Activated naive CD4-positive, alpha-beta T cell treated with anti-CD3 and anti-CD28 coated beads, Interleukin-2, amount 50 U/mL, for 16 hours (primary cell): ENCODE measurements at places on chromosomes 2 and 18.

DNA sequence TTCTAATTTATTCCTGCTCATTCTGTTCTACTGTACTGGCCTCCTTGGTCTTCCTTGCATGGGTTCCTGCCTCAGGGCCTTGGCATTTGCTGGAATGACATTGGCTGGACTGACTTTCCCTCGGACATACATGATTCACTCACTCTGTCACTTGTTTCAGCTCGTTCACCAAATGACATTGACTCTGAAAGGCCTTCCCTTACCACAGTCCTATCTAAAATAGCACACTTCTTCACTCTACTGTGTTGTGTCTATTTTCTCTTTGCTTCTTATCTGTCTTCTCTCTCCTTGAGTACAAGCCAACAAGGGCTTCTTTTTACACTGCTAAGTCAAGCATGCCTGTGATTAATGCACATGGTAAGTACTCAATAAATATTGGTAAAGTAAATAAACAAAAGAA is 65.6 kb downstream of the SCG2 start:
- no peak for DNase-seq

DNA sequence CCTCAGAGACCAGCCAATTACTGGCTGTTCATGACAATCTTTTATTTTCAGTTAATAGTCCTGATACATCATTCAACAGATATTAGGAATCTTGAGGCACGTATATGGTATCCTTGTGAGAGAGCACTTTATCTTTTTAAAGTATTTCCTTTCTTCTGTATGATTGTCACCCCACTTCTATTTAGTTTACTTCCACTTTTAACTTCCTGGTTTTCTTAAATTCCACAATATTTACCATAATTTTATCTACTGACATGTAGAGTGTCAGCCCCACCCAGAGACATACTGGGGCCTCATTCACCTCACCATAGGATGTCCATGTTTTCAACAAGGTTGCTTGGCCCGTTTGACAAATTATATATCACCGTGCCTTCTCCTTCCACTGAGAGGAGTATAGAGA is 182.9 kb upstream of the ID2 start:
- DNase-seq, result no peak

DNA sequence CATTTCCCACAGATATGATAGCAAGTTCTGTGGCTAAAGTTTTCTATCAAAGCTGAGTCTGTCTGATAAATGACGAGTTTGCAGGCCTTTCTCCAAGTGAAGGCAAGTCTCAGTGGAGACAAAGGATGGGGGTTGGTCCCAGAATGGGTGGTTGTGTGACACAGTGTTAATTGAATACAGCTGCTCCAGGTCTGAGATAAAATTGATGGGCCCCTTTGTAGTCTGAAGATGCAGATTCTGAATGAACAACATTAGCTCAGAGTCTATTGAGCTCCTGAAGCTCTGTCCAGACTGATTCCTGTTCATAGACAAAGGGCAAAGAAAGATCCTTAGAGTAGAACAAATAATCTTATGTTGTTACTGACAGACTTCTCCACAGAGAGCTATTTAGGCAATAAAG is 296.9 kb upstream of the CYRIA start:
- no peak for DNase-seq

DNA sequence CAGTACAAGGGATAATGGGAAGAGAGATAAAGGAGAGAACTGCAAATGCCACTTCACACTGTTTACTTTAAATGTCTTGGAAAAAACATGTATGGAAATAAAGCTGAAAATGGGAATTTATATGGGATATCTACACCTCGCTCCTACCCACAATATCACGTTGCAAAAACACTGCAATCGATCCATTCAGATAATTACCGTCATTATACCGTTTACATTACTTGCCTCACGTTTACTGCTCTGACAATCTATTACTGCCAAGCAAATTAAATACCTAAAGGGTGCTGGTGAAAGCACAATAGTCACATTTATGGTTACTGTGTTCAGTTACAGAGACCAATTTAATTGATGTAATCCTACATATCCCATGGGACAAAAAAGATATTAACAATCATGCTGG is 214.7 kb upstream of the LYPD1 start:
- DNase-seq, result no peak

- DNase-seq, result no peak
Observed at GRCh38 chr2:178238154-178238521, 43.8 kb downstream of the OSBPL6 start.

- no peak for DNase-seq
Observed at GRCh38 chr2:49845671-49846070, 691.4 kb upstream of the FSHR start.

GRCh38 chr2:216551234-216552068 is 52.8 kb downstream of the RPL37A start:
- DNase-seq, result no peak

DNA sequence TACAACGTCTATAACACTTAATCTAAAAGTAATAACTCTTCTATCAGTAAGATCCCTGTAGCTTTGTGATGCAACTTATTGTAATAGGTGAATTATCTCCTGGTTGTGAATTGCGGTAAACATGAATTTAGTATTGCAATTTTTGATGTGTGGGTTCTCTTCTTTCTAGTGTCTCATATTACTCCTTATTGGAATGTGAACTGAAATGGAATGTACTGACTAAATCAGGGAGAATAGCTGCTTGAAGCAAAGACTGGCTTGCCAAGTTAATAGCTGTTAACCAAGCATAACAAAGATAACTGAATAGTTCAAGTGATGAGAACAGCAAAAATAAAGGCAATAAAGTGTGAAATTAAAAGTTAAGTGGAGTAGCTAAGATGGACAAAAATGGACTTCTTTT is 60.5 kb upstream of the TFPI start:
- DNase-seq, result no peak

DNA sequence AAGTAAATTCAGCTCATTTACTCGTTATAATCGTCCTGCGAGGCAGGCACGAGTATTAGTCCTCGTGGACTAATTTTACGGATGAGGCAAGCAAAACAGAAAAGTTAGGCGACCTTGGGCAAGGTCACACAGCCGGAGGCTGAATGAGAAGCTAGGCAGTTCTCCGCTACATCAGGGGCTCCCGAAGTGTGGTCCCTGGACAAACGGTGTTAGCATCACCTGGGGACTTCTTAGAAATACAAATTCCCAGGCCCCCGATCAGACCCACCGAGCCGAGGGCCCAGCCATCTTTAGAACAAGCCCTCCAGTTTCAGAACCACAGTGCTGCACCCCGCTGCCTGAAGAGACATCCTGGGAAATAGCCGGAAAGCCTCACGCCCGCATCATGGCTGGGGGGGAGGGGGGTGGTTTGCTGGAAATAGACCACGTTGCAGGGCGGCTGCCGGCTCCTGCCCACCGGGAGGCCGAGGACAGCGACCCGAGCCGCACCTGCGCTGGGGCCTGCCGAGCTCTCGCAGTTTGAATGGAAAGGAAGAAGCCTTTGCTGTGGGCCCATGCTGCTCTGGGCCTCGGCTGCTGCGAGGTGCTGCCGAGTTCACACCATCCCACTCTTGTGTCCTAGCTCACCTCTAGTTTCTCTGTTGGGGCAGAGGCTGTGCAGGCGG is 72.2 kb downstream of the TFCP2L1 start:
- no peak for DNase-seq

DNA sequence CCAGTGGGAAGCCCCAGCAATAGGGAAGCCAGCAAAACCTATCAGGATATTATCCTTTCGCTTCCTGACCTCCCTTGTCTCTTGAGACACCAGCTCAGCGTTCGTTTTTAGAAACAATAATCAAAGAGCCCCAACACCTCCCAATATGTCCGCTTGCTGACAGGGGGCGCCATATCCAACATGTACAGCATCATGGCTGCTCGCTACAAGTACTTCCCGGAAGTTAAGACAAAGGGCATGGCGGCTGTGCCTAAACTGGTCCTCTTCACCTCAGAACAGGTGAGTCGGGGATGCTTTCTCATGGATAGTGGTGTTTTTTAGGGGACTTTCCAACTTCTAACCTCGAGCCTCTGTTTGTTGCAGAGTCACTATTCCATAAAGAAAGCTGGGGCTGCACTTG is 28.7 kb downstream of the GAD1 start:
- DNase-seq, result no peak

GRCh38 chr2:11625671-11626070 is 44.3 kb downstream of the NTSR2 start:
- no peak for DNase-seq

- no peak for DNase-seq
Observed at GRCh38 chr2:32745191-32745590, 117.3 kb downstream of the TTC27 start.

DNA sequence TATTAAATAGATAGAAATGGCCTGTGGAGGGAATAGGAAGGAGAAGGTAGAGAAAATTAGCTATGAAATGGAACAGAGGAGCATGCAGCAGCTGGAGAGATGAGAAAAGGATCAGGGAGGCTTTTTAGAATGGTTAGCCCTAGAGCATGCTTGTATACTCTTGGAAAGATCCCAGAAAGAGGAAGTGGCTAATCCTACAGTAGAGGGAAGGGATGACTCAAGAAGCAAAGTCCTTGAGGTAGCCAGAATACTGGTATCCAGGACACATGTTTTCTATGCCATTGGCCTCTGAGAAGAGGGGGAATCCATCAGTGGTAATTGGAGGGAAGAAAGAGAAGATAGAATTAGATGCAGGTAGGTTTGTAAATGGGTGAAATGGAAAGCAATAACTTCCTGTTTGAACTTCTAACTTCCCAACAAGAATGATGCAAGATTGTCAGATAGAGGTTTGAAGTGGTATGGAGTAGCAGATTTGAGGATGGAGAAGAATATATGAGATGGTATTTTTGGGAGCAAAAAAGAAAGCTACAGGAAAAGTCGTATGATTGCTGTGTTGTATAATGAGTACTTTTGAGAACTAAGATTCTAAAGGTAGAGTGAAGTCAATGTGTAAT is 17.1 kb upstream of the OSBPL6 start:
- DNase-seq, result no peak

DNA sequence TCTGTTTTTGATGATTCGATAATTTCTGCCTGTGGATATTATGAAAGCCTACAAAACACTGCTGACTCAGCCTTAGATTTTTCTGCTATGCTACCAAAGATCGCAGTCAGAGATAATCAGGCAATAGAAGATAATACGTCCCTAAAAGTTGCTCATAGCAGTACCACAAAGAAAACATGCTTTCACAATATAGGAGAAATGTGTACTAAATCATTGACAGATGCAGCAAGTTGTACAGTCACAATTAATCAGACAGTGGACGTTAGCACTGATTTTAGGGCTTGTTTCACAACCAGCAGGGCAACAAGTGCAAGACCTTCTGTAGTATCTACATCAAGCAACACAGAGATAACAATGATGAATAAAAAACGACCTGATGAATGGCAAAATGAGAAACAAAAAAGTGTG is 19.5 kb downstream of the RBM44 start:
- DNase-seq, result no peak

GRCh38 chr18:63676526-63677323 is 15.0 kb upstream of the SERPINB3 start:
- DNase-seq, result no peak

- no peak for DNase-seq
Observed at GRCh38 chr2:124883595-124883994, 858.5 kb downstream of the CNTNAP5 start.

DNA sequence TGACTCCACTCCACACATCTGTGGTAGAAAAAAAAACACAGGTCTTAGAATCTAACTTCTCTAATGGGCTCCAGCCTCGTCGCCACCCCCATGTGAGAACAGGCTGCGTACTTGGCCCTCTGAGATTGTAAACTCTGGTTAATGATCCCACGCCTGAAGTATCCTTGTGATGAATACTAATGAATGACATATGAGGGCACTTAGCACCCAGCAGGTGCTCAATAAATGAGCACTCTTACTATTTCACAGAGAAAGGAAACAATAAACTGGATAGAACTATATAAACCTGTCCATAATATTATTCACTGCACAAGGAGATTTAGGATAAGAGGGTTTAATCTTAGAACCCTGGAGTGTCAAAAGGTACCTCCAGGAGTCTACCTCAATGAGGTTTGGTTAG is 310.1 kb upstream of the HNRNPA3 start:
- DNase-seq, result no peak

DNA sequence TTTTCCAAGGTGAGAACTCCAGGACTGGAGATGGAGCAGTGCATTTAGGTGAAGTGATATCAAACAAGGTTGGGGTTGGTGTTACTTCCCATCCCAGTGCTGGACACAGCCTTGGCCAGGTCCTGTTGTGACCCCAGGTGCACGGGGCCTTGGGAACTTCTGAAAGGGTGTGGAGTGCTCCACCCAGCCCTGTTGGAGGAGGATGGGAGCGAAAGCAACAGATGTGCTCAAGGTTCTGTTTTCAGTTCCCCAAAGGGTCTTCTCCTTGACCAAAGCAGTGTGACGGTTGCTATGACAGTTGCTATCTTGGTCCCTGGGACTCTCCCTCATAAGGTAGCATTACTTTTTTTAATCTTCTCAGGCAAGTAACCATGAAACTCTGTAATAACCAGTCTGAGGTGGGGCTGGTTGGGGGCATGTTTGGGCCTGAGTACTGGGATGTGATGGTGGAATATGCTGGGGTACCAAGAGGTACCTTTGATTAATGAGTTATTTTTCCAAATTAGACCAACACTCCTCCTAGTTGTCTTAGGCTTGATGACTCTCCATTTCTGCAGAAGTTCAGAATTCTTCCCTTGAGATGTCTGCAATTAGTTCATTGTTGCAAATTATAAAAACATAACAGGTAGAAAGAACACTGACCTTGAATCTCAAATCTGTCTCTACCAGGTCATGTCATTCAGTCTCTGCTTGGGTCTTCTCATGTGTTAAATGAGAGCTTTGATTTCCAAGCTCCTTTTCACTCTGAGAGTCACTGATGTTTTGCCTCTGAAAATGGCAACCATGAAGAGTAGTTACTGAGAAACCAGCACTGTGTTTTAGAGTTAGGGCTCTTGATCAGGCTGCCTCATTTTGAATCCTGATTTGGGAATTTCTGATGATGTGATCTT is 154.5 kb downstream of the RPIA start:
- DNase-seq, result no peak

GRCh38 chr2:63650756-63651155 is 62.0 kb downstream of the MDH1 start:
- no peak for DNase-seq

GRCh38 chr2:128474036-128474955 is 155.6 kb upstream of the HS6ST1 start:
- no peak for DNase-seq

- no peak for DNase-seq
Observed at GRCh38 chr2:31058096-31059035, 79.9 kb downstream of the GALNT14 start.

DNA sequence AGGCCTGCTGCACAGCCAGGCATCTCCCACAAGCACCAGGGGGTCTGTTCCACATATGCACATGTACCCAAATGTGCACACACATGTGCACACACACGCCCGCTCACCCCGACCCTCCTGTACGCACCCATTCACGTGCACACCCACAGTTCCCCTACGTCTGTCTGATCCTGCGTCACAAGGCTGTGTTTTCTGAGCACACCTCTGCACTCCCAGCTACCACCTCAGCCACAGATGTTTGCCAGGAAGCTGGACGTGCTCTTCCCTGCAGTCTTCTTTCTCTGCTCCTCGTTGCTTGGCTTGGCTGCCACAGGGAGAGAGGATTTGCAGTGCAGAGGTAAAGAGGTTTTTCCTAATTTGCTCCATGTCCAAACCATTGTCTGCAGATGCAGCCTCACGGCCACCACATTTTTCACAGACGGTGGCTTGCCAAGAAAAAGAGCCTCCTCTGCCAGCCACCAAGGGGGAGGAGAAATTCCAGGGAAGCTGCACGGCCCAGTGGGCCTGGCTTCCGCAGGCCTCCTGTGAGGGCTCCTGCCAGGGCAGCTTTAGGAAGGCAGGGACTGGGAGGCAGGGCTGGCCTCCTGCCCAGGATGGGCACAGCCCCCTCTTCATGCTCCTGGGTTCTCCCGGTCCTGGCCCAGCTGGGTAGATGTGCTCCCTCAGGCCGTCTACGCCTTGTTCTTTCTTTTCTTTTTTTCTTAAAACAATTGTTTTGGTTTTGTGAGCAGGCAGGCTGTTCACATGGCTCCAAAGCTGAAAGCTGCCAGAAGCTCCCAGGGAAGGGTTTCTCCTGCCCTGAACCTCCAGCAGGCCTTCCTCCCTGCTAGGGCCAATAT is 29.3 kb upstream of the HS6ST1 start:
- DNase-seq, result no peak
